ENCODE measurements at places on chromosomes 4 and X.
A peak's percentile ranks its signal among the peaks of the same experiment; 100 is the strongest.

DNA sequence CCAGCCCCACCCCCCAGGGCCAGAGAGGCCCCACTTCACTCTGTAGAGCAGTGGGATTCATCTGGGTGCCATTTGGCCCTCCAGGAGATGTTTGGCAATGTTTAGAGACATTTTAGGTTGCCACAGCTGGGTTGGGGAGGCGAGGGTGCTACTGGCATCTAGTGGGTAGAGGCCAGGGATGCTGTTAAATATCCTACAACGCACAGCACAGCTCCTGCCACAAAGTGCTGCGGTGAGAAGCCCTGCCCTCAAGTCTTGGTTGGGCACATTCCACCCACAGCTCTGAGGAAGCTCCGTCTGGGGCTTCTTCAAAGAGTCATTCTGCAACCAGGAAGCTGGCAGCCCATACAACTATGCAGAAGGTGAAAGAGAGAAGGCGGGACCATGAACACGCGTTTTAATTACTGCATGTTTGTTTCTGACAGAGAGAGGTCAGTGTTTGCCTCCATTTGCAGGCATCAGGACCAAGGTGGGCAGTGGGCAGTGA is 48.1 kb upstream of the FAM9C start:
- H3K27me3 ChIP-seq = no peaks in the 10 kb centered on the region
- H3K27ac ChIP-seq = peak overlapping the region; percentile 100
- DNase-seq = peak; percentile 95
- H3K36me3 ChIP-seq = no peaks in the 10 kb centered on the region
- peaks cover 66% of the 10 kb centered on the region for H3K4me1 ChIP-seq

DNA sequence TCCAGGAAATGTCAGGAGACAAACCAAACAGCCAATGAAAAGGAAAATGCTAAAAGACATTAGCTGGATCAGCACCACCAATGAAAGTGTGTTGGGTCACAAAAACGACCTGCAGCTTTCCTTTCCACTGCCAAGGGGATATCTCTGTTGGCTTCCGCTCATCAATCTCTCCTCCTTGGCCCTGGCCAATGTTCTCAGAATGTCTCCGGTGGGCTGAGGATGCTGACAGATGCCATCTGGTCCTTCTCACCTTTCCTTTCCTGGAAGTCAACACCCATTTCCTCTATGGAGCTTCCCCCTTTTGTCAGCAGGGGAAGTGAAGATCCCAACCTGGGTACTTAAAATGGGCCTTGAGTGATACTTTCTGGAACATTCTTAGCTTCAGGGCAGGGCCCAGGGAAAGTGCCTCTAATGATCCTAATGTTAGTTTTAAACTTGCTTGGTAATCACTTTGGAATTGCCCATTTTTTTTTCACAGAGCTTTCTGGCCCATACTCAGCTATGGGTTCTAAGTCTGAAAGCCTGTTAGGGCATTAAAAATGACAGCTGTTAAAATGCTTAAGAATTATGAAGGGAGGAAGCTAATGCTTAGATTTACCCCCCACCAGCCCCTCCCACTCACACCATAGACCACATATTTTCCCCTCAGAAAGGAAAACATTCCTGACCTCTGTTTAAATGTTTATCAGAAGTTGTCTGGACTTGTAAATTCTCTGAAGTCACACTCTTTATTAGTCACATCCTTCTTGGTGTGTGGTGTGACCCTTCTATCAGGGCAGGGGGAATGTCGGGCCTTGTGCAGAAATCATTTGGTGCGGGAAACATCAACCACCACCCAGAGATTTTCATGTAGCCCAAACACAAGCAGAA is 29.2 kb downstream of the IGFBP7 start:
- H3K27ac ChIP-seq = no peak overlapping the region
- no peaks in the 10 kb centered on the region for H3K36me3 ChIP-seq
- DNase-seq = no peak
- H3K4me1 ChIP-seq = no peaks in the 10 kb centered on the region
- no peak overlapping the region for H3K4me3 ChIP-seq

GRCh38 chrX:19496711-19497110 is 18.6 kb downstream of the MAP3K15 start:
- no peak overlapping the region for H3K27ac ChIP-seq
- H3K27me3 ChIP-seq = no peaks in the 10 kb centered on the region
- H3K4me1 ChIP-seq = no peaks in the 10 kb centered on the region

DNA sequence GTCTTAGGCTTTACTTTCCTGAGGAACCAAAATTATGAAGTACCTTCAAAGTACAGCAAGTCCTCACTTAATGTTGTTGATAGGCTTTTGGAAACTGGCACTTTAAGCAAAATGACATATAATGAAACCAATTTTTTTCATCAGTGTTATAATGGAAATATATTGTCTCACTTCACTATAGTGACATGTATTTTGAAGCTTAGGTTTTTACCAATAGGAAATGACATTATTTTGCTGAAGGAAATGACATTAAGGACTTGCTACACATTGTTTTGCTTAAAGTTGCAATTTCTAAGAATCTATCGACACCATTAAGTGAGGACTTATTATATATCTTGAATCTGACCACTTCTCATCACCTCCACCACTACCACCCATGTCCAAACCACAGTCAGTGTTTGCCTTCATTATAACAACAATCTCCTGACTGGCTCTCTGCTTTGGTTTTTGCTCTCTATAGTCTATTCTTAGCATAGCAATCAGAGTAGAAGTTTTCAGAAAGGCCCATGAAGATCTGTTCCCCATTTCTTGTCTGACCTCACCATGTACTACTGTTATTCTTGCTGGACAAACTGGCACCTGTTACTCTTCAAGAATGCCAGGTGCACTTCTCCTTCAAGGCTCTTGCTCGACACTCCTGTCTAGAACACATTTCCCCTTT is 311.2 kb downstream of the BMPR1B start:
- H3K27ac ChIP-seq = no peak overlapping the region
- H3K27me3 ChIP-seq = no peaks in the 10 kb centered on the region
- H3K36me3 ChIP-seq = no peaks in the 10 kb centered on the region
- no peak overlapping the region for H3K4me3 ChIP-seq

DNA sequence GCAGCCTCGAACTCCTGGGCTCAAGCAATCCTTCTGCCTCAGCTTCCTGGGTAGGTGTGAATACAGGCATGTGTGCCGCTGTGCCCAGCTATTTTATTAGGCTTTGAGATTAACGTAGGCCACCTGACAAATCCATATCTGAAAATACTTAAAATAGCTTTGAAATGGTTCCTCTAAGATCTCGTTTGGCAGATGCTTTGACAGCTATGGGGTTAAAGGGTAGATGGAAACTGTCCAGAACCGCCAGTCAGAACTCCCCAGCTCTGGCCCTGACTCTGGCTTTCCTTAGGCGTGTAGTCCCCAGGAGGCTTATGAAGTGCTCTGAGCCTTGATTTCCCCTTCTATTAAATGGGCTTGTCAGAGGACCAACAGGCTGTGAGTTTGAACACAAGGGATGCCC is 32.8 kb upstream of the STIM2 start:
- no peaks in the 10 kb centered on the region for H3K36me3 ChIP-seq
- DNase-seq = no peak
- no peaks in the 10 kb centered on the region for H3K27me3 ChIP-seq
- H3K4me3 ChIP-seq = no peak overlapping the region
- peaks cover 15% of the 10 kb centered on the region for H3K4me1 ChIP-seq

GRCh38 chr4:52001616-52002015 is 18.5 kb downstream of the LRRC66 start:
- H3K4me1 ChIP-seq = no peaks in the 10 kb centered on the region
- no peaks in the 10 kb centered on the region for H3K36me3 ChIP-seq
- DNase-seq = no peak

GRCh38 chr4:6892190-6892908 is 17.3 kb upstream of the TBC1D14 start:
- H3K4me1 ChIP-seq = peaks cover 11% of the 10 kb centered on the region
- no peaks in the 10 kb centered on the region for H3K27me3 ChIP-seq
- no peak for DNase-seq

- no peak overlapping the region for H3K4me3 ChIP-seq
- no peak for DNase-seq
- no peaks in the 10 kb centered on the region for H3K36me3 ChIP-seq
- no peak overlapping the region for H3K27ac ChIP-seq
- H3K4me1 ChIP-seq = no peaks in the 10 kb centered on the region
Observed at GRCh38 chrX:68683580-68683979, 36.1 kb downstream of the STARD8 start.

DNA sequence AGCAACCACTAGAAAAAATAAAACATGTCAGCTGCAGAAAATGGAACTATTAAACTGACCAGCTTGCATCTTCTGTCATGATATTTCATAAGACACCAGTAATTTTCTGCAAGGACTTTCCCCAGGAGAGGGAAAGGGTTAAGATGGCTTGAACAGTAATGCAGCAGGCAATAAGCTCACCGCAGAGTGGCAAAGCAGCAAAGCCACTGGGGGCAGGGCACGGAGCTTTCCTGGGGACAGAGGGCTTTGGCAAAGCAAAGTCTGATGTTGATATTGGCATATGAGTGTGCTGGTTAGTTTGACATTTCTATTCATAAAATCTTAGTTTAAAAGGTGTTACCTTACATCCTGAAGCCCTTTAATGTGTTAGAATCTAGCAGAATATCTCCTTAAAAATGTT is 55.1 kb upstream of the NAP1L5 start:
- no peaks in the 10 kb centered on the region for H3K36me3 ChIP-seq
- no peak for DNase-seq
- H3K27me3 ChIP-seq = no peaks in the 10 kb centered on the region
- H3K4me3 ChIP-seq = no peak overlapping the region
- no peak overlapping the region for H3K27ac ChIP-seq

- peaks cover 1% of the 10 kb centered on the region for H3K27me3 ChIP-seq
- no peak overlapping the region for H3K27ac ChIP-seq
Observed at GRCh38 chr4:55330241-55330640, 15.8 kb upstream of the SRD5A3 start.

DNA sequence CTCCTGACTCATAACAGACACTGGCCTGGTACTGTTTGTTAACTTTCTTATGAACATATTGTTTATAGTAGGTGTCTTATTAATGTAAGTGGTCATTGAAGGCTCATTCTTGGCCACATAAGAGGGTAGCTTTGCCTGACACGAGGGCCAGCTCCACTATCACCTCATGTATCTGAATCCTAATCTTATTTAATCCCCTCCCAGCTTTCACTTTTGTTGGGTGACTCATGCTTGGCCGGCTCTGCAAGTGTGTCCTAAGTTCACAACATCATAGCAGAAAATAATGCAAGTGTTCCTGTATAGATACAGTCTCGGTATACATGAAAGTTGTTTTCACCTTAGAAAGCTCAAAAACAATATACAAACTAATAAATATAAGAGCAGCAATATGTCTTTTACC is 283.8 kb downstream of the IQCM start:
- H3K27ac ChIP-seq = no peak overlapping the region
- H3K4me1 ChIP-seq = no peaks in the 10 kb centered on the region
- DNase-seq = no peak
- H3K36me3 ChIP-seq = no peaks in the 10 kb centered on the region
- no peak overlapping the region for H3K4me3 ChIP-seq

DNA sequence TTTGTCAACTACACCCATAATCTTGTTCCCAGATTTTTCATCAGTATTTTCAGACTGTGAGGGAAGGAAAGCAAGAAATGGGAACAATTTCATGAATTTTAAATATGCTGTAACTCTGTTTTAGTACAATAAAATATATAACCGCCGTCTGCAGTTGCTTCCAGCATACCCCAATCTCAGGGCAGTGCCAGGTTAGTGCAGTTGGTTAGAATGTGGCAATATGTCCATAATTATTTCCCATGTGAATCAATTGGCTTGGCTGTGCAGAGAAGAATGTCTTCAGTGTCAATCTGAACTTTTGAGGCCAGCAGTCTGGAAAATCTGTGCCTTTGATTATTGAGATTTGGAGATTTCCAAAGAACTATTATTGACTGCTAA is 5.0 kb upstream of the MMAA start:
- no peak overlapping the region for H3K4me3 ChIP-seq
- no peak overlapping the region for H3K27ac ChIP-seq
- H3K4me1 ChIP-seq = no peaks in the 10 kb centered on the region
- H3K36me3 ChIP-seq = no peaks in the 10 kb centered on the region
- no peak for DNase-seq
- H3K27me3 ChIP-seq = no peaks in the 10 kb centered on the region

DNA sequence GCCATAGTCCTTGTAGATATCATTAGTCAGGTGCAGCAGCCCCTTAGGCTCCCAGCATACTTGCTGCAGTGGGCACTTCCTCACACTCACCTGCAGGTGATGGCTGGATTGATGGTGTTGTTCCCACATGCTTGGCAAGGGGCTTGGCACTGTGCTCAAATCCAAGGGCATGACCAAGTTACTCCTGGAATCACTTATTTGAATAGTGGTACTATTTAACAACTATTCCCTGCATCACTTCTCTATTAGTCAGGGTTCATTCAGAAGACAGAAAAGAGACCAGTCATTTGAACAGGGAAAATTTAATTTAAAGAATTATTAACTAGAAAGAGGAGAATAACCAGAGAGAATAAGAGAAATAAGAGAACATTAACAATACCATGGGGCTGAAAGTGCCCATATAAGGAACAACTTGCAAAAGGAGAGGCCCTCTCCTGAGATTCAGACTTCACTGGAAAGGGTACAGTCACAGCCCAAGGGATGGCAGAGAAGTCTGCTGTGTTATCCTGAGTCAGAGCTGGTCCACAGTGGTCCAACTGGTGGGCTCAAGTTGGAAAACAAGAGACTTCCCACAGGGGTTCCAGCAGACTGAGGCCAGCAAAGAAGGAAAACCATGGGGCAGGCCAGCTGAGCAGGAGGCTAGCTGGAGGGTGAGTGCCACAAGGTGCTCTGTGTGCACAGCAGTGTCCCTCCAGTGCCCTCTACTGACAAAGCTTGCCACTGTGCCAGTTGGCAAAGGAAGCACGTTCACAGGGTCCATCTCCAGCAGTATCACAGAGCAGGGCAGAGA is 9.8 kb downstream of the SPP1 start:
- no peaks in the 10 kb centered on the region for H3K27me3 ChIP-seq
- no peak overlapping the region for H3K27ac ChIP-seq
- no peaks in the 10 kb centered on the region for H3K4me1 ChIP-seq
- no peak overlapping the region for H3K4me3 ChIP-seq
- H3K36me3 ChIP-seq = no peaks in the 10 kb centered on the region

DNA sequence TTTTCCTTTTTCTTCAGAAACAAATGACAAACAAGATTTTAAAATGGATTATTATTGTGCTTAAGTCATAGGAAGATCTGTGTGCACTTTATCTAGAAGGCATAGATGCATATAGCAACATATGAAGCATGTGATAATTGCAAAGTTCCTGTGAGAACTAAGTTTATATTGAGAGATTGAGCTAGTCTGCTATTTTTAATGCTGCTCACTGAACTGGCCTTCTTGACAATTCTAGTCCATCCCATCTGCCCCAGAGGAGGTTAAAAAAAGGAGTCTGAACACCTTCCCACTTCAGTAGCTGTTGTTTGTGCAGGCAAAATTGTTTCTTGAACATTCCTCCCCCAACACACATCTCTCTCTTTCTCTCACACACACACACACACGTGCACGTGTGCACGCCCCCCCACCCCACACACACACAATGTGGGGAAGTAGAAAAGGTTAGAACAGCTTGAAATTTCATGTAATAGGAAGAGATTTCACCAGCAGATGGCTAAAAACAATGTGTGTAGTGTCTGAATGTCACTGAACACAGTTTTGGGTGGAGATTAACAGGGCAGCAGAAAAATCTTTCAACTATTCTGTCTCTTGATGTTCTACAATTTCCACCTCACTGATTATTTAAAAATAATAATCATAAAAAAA is 108.0 kb downstream of the GPM6A start:
- H3K4me1 ChIP-seq = no peaks in the 10 kb centered on the region
- H3K36me3 ChIP-seq = no peaks in the 10 kb centered on the region

GRCh38 chr4:121784975-121785374 is 16.1 kb upstream of the EXOSC9 start:
- no peak overlapping the region for H3K27ac ChIP-seq
- peaks cover 18% of the 10 kb centered on the region for H3K4me1 ChIP-seq
- DNase-seq = no peak
- no peak overlapping the region for H3K4me3 ChIP-seq
- H3K27me3 ChIP-seq = no peaks in the 10 kb centered on the region

- H3K27me3 ChIP-seq = no peaks in the 10 kb centered on the region
- DNase-seq = no peak
- no peak overlapping the region for H3K4me3 ChIP-seq
- no peak overlapping the region for H3K27ac ChIP-seq
- no peaks in the 10 kb centered on the region for H3K36me3 ChIP-seq
Observed at GRCh38 chrX:18955676-18956075, 28.2 kb downstream of the PHKA2 start.
